ENCODE measurements at places on chromosomes 13 and 19. TPM values are rescaled to one million over a fixed set of nuclear protein-coding genes. Genes with fewer than 3 reads are reported as not detected.
A peak's percentile ranks its signal among the peaks of the same experiment; 100 is the strongest.

GRCh38 chr19:4032436-4032835 is 24.9 kb downstream of the PIAS4 start:
- DNase-seq: no peak

GRCh38 chr13:109722068-109722467 is 64.3 kb downstream of the IRS2 start:
- no peak for DNase-seq

GRCh38 chr13:97240788-97241734 is 18.9 kb downstream of the MBNL2 start:
- no peak for DNase-seq

DNA sequence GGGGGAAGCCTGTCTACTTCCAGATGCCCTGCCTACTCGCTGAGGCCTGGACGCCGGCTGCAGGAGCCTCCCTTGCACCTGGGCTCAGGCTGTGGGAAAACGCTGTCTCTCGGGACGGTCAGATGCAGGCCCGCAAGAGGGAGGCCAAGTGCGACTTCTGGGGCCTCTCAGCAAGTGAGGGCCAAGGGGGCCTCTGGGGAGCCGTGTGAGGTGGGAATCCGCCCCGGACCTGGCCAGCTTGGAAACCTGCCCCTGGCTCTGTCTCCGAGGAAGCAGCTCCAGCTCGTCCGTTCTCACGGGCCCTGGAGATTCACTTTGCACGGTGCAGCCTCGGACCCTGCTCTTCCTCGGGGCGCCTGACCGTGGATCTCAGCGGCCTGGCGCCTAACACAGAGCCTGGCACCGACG is 11.4 kb upstream of the CRTC1 start:
- no peak for DNase-seq

GRCh38 chr13:57857945-57858344 is 226.4 kb downstream of the PCDH17 start:
- DNase-seq: no peak

DNA sequence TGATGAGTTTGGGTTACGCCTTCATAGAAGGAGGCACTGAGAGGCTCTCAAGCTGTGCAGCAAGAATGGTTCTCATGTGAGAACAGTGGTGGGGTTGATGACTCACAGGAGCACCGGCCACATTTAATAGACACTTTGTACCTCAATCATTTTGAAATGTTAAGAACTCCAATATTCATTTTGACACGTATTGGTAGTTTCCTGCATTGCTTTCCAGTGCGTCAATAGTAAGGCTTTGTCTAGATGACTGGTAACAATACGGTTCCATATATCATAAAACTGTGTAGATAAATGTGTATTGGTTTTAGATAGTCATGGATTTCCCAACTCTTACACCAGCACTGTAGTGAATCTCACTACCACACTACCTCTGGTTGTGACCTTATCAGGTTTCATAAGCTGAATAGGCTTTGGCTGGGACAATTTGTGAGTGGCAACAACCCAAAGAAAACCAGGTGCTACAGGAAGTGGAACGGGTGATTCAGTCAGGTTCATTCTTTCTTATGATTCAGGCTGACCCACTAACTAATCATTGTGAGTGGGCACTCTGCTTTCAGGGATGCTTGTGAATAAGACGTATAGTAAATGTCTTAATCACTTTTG is 362.6 kb downstream of the KLF5 start:
- no peak for DNase-seq

DNA sequence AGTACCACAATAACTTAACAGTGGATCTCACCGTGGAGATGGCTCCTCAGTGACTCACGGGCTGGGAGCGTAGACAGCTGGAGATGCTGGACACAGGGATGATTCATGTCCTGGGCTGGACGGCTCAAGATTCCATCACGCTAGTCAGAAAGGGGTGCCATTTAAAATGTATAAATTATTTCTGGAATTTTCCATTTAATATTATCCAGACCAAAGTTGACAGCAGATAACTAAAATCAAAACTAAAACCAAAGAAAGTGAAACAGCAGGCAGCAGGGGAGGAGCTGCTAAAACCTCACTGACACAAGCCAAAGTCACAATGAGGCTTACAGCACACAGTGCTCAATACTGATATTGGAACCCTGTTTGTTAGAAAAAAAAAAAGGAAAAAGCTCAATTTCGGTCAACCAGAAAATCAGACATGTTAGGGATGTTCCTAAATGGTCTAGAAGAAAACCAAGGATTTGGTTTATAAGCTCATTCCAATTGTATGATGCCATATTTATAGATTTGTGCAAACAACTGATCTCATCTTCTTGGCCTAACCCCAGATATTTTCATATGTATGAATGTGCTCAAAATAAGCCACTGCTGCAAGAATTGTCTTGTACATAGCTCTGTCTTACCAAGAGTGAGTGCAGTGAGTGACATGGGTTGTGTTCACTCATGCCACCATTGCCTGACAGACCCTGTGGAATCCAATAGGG is 111.8 kb downstream of the SACS start:
- peak; percentile 77 for DNase-seq

DNA sequence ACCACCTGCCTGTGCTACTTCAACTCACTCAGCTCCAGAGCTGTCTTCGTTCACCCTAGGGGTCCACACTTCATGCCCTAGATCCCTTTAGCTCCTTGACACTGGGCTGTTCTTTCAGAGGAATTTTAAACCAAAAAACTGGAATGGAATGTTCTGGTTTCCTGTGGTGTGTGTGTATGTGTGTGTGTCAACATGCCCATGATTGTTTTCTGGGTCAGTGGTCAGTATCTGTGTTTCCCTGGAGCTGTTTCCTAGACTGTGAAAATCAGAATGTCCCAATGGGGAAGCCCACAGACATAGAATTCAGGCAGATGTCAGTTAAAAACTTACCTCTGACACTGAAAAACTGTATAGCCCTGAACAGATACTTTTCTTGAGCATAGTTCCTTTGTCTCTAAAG is 1.3 kb downstream of the PMIS2 start:
- no peak for DNase-seq

GRCh38 chr19:5560156-5560555 is 7.6 kb downstream of the TINCR start:
- DNase-seq: no peak

DNA sequence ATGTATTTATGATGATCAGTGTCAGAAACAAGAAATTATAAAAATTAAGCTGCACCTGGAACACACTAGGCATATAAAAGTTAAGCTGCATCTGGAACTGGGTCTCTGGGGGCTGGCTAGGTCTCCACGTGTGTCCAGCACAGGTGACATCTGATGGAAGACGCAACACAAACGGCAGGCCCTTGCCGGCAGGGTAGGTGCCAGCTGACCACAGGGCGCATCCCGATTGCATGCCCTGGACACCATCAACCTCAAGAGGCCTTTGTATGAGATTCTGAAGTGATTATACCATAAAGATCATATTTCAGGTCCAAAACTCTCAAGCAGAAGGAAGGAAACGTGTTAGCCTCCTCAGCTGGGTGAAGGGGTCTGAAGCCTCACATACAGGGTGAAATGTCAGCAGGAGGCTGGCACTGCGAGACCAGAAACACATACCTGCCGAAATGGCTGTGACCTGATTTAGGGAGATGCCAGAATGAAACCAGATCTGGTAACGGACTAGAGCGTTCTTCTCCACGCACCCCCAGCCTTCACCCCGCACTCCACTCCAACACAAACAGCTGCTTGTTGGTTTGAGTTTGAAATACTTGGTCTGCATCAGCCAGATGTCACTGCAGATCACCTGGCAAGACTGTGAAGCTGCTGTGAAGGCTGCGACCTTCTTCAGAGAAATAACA is 37.3 kb downstream of the COL4A1 start:
- no peak for DNase-seq

DNA sequence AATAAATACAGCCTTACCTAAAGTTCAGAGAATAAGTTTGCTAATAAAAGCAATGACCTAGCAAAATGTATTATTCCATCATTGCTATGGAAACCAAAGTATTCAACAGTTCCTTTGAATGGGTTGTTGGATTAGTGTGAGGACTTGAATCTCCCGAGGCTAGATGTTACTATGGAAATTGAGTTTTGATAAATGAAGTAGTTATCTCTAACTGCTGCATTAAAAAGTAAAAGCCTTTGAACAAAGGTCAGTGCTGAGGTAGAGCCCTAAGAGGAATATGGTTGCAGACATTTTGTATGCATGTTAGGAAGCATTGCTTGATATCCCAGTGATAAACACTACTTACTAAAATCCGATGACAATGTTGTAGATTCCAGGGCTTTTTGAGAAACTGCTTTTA is 6.2 kb downstream of the KLF5 start:
- no peak for DNase-seq

GRCh38 chr19:16342002-16342715 is 17.5 kb downstream of the KLF2 start:
- DNase-seq: peak; percentile 35

GRCh38 chr13:38462605-38463004 is 113.0 kb downstream of the UFM1 start:
- DNase-seq: no peak

GRCh38 chr19:56333506-56333905 is 18.9 kb upstream of the ZSCAN5A start:
- peak; percentile 44 for DNase-seq

DNA sequence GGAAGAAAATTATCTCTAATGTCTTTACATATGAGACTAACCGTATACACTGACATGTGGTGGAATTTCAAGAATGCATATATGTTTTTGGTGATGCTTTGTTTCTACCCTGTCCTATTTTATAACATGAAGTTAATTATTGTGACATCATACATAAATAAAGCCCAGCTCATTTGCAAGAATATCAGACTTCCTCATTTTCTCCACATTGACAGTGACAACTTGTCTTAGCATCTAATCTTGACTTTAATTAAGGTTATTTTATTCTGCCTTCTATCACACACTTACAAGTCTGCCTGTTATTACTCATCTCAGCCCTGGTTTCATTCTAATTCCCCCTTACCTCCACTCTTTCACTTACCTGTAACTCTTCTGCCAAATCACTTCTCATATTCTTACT is 140.6 kb upstream of the STARD13 start:
- no peak for DNase-seq

DNA sequence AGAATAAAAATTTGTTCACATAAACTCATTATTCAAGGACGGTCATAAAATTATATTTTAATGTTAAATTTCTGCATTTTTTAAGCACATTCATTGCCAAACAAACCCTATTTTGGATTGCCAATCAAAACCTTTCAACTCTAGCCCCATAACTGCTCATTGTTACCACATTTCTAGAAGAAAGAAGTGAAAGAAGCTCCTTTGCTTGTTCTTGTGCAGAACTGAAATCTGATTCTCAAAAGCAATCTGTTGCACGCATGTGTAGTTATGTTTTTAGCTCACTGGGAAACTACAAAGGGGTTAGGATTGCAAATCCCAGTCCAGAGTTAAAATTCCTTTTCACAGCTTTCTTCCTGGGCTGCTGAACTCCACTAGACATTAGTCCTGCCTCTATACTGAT is 109.5 kb upstream of the MIR17HG start:
- DNase-seq: no peak

DNA sequence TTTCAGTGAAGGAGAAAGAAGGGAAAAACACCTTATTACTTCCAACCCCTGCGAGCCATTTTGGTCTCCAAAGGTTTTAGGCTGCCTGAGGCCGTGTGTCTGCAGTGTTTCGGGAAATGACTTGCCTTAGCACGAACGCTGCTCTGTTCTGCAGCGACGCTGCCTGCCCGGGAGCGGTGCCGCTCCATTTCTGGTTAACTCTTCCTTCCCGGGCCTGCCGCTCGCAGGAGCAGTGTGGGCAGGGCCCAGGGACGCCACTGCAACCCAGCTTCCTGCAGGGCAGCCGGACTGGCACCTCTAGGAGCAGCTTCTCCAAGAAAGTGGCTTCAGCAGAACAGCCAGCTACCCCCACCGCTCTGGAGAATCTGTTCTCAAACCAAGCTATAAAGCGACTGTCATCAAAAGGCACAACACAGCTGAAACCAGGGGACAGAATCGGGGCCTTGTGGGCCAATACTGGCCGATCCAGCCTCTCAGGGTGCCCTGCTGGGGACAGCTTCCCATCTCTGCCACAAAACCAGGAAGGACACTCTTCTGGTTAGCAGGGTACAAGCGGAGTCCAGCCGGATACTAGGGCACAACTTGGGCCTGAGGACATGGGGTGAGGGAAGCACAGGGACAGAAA is 72.2 kb downstream of the KCTD15 start:
- peak; percentile 70 for DNase-seq

GRCh38 chr13:71699342-71699741 is 167.7 kb downstream of the DACH1 start:
- DNase-seq: no peak

- DNase-seq: peak; percentile 84
These were observed 10.5 kb downstream of the CEBPA start for GRCh38 chr19:33291623-33292534.

The FBXO17 gene
- 44.3 TPM for polyA plus RNA-seq

The NOVA2 gene
- polyA plus RNA-seq: 0.95 TPM

The KLK14 gene
- polyA plus RNA-seq: not detected

The PNMA8C gene
- polyA plus RNA-seq: 0.09 TPM

The NCAN gene
- polyA plus RNA-seq: not detected

The CYP2A13 gene
- polyA plus RNA-seq: not detected

The MBD3L2 gene
- not detected for polyA plus RNA-seq

The CXCL17 gene
- not detected for polyA plus RNA-seq

The ZNF574 gene
- 7.2 TPM for polyA plus RNA-seq

All from kidney (tissue), 22 donors.